Activated CD4-positive, alpha-beta T cell treated with anti-CD3 and anti-CD28 coated beads for 24 hours (primary cell): ENCODE measurements at places on chromosomes 2 and 18.

DNA sequence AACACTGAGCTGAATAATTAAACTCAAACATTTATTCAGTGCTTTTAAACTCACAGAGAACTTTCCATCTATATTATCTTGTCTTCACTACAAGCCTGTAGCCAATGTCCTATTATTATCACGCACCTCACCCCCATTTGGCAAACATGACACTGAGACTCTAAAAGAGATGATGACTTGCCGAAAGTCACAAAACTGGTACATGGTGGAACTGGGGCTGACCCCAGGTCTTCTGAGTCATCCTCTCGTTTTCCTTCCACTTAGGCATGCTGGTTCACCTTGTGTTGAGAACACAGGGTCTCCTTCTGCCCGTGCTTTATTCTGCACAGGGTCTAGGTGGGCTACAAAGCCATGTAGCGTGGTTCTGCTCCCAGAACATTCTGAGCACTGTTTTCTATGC lies 230.0 kb upstream of the MGAT5 start:
- no peak for DNase-seq

DNA sequence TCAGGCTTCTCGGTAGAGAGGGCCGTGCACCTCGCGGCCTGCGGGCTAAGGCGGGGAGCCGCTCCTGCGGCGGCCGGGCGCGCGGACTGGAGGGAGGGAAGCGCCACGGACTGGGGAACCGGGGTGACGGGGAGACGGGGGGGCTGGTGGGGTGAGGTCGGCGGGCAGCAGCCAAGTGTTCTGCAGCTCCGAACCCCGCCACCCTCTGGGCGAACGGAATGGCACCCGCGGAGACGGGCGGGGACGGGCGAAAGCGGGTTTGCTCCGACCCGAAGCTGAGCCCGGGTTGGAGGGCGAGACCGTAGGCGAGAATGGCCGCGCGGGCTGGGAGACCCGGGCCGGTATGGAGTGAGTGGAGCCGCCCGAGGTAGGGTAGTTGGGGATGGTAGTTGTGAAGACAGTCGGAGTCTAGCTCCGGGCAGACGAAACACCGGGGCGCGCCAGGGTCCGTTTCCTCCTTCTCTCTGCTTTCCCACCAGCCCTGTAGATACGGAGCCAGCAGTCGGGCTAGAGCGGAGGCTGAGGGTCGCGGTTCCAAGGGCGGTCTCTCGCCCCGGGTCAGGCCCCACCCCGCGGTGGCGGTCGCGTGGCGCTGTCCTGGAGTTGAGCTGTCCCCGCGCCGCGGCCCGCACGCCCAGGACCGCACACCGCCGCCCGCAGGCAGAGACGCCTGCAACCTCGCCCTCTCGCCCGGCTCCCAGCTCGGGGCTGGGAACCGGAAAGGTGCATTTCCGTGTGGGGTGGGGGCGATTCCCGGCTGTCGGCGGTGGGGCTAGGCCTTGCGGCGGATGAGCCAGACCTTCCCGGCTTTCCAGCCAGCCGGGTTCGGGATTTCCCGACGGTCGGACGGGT lies 160.3 kb upstream of the SIX2 start:
- DNase-seq: no peak

DNA sequence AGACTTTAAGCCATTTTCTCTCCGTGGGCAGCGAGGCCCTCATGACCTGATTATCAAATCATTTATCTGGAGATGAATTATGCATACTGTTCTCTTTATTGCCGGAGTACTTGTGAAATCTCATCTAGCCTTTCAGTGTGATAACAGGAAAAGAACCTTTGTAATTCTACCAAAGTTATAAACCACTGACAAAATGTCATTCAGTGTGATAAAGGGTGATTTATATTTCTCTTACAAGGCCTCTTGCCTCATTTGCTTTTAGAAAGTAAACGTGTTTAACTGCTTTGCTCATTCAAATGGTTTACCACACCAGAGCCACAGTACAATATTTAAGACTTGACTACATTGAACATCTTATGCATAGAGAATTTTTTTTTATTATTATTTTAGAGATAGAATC lies 13.8 kb downstream of the MTCL1 start:
- DNase-seq: no peak

DNA sequence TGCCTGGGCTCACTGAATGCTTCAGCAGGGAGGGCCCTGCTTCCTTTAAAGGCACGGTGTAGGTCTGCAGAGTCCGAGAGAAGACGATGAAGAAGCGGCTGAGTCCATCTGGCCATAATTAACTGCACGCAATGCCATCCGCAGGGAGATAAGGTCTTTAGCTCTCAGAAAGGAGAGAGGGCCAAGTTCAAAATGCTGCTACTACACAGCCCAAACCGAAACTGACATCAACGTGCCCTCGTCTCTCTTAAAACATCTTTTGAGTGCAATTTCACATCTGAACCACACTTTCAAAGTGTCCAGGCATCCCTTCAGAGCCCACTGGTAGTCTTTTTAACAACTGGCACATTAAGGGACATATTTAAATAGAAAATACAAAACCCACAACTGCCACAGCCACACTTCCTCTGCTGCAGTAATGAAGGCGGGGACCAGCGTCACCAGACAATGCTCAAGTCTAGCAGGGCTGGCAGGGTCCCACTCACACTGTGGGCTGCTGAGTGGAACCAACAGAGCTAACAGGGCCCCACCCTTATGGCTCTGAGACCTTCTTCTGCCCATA lies 35.8 kb downstream of the ST3GAL5 start:
- DNase-seq: peak; percentile 27

DNA sequence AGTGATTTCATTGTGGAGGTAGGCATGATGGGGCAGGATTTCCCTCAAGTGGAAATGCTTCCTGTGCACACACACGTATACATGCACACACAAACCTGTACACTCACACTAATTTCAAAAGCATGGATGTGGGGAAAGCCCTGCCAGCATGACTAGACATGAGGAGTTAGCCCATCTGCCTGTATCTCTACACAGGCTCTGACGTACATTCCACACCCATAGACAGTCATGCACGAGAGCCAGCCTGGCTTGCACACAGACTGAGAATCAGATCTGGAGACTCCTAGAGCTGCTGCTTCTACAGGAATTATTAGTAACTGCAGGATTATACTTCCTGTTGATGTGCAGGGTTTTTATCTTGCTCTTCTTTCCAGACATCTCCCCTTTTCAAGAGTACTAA lies 27.3 kb upstream of the NFU1 start:
- no peak for DNase-seq

- DNase-seq: no peak
Observed at GRCh38 chr2:232385660-232386489, 7.3 kb downstream of the ALPP start.

DNA sequence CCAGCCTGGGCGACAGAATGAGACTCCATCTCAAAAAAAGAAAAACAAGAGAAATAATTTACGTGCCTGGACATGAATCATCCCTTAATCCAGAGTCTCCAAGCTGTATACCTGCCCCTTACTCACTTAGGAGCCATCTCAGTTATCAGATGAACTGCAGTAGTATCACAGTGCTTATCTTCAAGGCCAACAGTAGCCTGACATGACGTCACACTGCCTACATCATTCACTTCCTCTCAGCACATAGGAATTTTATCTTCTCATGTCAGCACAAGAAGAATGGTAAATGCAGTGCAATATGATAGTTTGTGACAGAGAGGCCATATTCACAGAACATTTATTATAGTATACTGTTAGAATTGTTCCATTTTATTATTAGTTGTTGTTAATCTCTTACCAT lies 216.6 kb downstream of the SS18 start:
- no peak for DNase-seq

DNA sequence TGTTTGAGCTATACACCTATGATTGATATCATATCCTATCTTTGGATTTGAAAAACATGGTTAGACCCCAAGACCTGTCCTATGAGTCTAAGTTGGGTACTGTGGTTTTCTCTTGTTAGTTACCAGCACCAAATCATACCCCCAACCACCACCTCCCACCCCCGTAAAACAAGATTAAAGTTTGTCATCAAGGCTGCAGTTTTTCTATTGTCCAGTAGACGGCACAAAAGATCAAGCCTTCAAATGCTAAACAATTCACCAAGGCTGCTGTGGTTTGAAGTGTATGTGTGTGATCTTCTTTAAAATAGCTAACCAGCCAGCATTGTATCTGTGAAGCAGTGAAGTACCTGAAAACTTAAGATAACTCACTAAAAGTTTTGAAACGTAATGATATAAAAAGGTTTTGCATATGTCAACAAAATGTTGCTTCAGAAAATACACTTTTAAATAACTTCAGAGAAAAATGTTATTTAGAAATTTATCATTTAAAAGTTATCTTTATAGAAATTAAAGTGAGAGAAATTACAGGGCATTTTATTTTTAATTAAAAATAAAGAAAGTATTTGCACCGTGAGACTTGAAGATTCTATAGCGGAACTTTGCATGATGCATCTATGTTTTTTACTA lies 5.8 kb upstream of the MEIS1 start:
- no peak for DNase-seq

- DNase-seq: no peak
Observed at GRCh38 chr2:7736646-7737305, 819.6 kb downstream of the RNF144A start.

DNA sequence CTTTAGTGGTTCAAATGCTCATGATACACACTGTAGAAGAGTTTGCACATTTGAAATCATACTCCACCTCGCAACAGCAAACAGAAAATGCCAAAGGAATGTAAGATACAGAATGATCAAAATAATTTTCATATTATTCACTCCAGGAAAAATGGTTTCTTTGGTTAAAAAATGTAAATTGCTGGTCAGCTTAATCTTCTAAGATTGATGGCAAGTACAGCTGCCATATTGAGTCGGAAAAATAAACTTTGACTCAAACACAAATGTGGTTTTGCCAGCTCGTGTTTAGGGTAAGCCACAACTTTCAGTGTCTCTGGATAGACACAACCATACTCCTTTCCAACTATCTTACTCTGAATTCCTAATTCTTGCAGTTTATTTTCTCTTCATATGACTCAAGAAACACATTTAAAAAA lies 154.9 kb upstream of the SMIM21 start:
- DNase-seq: no peak

GRCh38 chr2:207227062-207227748 lies 61.5 kb upstream of the KLF7 start:
- no peak for DNase-seq

DNA sequence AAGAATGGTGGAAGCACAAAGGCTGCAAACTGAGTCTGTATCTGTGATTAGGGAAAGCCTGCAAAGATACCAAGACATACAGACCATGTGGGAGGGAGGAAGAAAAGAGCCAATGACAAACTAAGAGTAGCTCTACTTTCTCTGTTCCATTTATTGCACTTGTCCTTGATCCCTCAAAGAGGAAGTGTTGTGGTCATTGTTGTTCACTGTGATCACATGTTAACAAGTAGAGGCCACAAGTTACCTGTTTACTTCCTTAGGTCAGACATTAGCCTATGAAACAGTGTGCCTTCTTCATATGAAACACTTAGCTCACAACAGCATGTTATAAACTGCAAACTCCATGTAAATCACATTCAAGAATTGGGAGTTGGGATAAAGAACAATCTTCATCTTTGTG lies 32.6 kb downstream of the MAP2 start:
- no peak for DNase-seq

DNA sequence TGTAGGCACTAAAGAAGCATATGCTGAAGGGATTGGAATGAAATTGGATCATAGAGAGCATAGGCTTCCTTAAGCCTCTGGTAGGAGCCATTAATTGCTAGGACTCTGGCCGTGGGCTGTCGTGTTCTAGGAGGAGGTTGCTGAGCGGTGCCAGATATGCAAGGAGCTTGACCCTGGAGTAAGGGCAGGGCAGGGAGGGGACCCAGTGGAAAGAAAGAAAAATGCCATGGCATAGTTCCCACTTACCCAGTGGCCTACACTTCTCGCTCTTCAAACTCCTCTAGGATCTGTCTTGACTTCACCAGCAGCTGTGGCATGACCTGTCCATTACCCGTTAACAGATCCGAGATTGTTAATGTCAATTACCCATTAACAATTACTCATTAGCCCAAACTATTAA lies 53.1 kb downstream of the NEURL3 start:
- DNase-seq: no peak

DNA sequence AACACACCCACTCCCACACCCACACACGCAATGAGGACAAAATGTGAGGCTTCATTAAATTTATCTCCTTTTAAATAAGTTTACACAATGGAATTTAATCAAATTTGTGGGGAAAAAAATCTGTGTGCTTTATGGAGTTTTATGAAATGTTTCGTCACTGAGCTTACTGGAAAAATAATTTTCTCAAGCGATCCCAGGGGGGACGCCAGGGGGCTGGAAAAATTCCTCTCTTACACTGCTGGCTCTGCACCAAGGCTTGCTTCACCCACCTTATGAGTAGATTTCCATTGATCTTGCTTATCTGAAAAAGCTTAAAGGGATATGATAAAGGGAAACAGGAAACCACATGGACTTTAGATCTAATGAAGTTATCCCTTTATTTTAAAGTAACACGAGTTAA lies 95.5 kb downstream of the CABYR start:
- DNase-seq: no peak

DNA sequence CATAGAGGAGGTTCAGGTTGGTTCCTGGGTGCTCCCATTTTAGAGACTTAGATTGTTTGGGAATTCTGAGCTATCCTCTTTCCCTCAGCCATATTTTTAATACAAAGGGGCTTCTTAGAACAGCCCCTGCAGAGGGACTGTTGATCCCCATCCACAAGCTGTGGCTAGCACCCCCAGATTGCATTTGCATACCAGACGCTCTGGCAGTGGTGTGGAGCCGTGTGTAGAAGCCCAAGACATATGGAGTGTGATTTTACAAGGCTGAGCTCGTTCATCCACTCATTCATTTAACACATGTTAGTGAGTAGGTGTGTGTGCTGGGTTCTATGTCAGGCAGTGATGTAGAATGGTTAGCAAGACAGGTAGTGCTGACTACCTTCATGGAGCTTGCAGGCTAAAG lies 166.7 kb upstream of the BOD1L2 start:
- no peak for DNase-seq

DNA sequence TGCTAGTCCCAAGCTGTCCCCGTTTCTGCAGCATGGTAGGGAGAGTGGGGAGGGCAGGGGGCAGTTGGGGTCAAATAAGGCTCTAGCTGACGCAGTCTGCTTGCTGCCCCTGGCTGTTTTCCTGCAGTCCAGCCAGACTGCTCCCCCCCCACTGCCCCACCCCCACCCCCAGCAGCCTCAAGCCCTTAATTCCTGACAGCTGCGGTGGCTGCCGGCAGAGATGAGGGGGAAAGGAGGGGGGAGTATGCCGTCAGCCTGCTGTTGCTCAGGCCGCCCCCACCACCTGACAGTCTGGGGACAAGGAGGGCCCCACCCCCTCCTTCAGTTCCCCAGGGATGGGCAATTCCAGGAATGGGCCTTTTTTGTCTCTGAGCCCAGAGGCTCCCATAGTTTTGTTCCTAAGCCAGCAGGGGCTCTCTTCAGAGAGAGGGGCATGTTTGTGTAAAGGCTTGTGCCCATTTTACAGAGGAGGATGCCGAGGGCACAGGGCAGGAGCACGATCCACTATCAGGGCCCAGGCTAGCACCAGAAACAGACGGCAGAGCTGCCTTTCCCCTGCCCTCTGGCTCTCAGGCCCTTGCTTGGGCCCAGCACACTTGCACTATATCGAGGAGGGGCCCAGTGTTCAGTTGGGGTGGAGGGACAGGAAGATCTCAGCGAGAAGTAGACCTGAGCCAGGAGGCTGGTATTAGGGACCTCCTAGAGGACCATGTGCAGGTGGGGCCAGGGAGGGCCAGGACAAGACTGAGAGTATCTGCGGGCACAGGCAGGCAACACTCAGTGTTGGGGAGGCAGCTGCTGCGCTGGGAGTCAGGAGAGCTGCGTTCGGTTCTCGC lies 1.5 kb upstream of the WNT10A start:
- DNase-seq: no peak

- no peak for DNase-seq
Observed at GRCh38 chr2:199042660-199043379, 414.9 kb downstream of the SATB2 start.

- DNase-seq: no peak
Observed at GRCh38 chr2:71074893-71075395, 6.5 kb downstream of the NAGK start.

GRCh38 chr2:155418753-155419152 lies 720.3 kb downstream of the KCNJ3 start:
- DNase-seq: no peak
